Fibroblast of lung (primary cell): ENCODE measurements at places on chromosomes 2 and 18. TPM values are rescaled to one million over a fixed set of nuclear protein-coding genes. Genes with fewer than 3 reads are reported as not detected.

The TUBB8B gene
- not detected in 2 replicates for total RNA-seq

- no peak for DNase-seq
These were observed 125.8 kb upstream of the EFEMP1 start for GRCh38 chr2:56049233-56049845.

- no peak for DNase-seq
These were observed 143.5 kb downstream of the THADA start for GRCh38 chr2:43452318-43452731.

- DNase-seq, result no peak
These were observed 61.2 kb downstream of the SGPP2 start for GRCh38 chr2:222485367-222486211.

DNA sequence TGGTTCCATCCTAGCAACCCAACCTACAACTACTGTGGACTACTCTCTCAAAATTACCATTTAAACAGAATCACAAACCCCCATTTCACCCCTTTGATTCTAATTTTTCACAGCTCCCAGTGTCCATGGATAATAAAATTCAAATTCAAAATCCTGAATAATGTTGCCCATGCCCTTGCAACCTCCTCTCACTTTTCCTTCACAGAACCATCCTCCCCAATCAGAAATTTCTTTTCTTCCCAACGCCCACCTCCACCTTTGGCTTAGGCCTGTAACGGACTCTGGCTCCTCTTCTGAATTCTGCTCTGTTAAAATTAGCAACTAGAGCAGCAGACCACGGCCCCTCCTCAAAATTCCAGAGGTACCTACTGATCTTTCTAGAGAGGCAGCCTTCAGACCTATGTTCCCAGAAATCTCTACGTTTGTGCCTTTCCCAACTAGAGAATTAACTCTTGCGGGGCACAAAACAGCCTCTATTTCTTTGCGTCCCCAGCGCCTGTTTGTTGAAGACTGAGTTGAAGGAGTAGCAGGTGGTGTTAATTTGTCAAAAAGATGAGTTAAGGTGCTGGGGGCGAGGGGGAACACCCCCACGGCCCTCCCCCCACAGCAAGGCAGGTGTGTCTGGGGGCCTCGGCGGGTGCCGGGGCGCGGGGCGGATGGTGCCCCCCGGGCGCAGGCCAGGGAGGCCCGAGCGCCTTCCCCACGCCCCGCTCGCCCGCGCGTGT is 428 bp upstream of the MAP3K20 start:
- no peak for DNase-seq

The IL18R1 gene
- 0.50 and 5.4 TPM in 2 replicates for total RNA-seq

DNA sequence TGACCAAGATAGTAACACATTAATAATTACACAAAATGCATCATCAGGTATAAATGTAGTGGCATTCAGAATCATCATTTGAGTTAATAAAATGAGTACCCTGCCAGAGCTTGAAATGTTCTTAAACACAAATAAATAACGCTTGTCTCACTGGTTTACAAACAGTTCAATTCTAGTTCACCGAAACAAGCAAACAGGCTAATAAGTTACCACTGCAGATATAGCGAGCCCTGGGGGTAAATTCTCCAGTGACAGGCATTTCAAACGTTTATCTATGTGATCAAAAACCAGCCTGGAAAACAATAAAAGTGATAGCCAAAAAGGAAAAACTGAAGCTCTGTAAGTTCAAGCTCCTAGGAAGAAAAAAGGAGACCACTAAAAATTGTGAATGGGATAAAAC is 152.6 kb downstream of the THADA start:
- DNase-seq, result no peak

- no peak for DNase-seq
These were observed 135.2 kb downstream of the SUCLG1 start for GRCh38 chr2:84323890-84324289.

DNA sequence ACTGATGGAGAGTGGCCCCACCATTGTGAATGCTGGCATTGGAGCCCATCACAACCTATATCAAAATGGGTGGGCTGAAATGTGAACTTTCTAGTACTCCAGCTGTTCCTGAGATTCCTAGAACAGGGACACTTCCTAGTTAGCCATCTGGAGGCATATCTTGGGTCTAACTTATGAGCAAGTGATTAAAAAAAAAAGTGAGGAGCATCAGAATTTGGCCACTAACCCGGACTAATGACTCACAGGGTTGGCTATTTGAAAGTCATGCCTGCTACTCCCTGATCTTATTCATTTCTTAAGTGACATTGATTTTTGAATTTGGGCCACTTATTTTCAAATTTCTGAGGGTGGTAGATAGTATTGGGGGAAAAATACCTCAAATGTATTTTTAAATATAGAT is 216.6 kb downstream of the HRH4 start:
- peak; percentile 11 for DNase-seq

The ARHGAP28 gene
- total RNA-seq, result 27.2 and 35.0 TPM in 2 replicates

The PLEKHM3 gene
- 17.2 and 20.1 TPM in 2 replicates for total RNA-seq

DNA sequence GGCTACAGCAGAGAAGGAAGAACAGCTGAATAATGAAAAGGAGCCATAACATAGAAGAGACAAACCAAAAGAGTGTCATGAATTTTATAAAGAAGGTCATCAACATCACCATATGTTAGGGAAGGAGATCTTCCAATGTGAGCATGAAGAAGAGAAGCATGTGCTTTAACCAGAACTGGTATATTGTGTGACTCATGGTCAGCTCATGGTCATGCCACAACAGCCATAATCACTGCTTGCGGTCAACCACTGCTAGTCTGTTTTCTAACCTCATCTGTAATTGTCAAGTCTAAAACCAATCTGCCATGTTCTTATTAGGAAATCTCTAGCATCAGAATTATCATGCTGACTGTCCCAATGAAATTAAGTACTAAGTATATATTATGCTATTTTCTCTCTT is 204.1 kb upstream of the VRK2 start:
- DNase-seq, result peak; percentile 35

The SLC8A1 gene
- 74.0 and 109 TPM in 2 replicates for total RNA-seq
